Smooth muscle cell of the umbilical artery (primary cell): ENCODE measurements at places on chromosomes 5 and 9. TPM values are rescaled to one million over a fixed set of nuclear protein-coding genes. Genes with fewer than 3 reads are reported as not detected.

C1QTNF3 gene
- 0.30 and 0.60 TPM in 2 replicates for total RNA-seq

ANKRD20A1 gene
- not detected in 2 replicates for total RNA-seq

OBP2B gene
- total RNA-seq: not detected in 2 replicates

HAPLN1 gene
- 0.89 and 24.8 TPM in 2 replicates for total RNA-seq

CCDC171 gene
- 2.4 and 2.7 TPM in 2 replicates for total RNA-seq

ELOVL7 gene
- 0.09 TPM in 1 of 2 replicates, not detected in the other for total RNA-seq

PHYHD1 gene
- 2.1 and 3.4 TPM in 2 replicates for total RNA-seq

TAF11L13 gene
- not detected in 2 replicates for total RNA-seq

SLC34A3 gene
- total RNA-seq: under 0.01 TPM in 1 of 2 replicates, not detected in the other

DCAF12 gene
- total RNA-seq: 9.8 and 12.6 TPM in 2 replicates

GABRA6 gene
- total RNA-seq: not detected in 2 replicates

PRDM9 gene
- not detected in 2 replicates for total RNA-seq

RASGEF1C gene
- total RNA-seq: not detected in 2 replicates

DAPK1 gene
- 10.9 and 12.5 TPM in 2 replicates for total RNA-seq

NR5A1 gene
- not detected in 2 replicates for total RNA-seq

TRPM3 gene
- total RNA-seq: under 0.01 and 0.37 TPM in 2 replicates

EIF4E1B gene
- not detected in 2 replicates for total RNA-seq

TAF11L11 gene
- not detected in 2 replicates for total RNA-seq

STRBP gene
- 3.3 and 4.3 TPM in 2 replicates for total RNA-seq

RLN1 gene
- not detected in 2 replicates for total RNA-seq

ESM1 gene
- total RNA-seq: 6.5 and 106 TPM in 2 replicates

SERINC5 gene
- total RNA-seq: 9.5 and 15.0 TPM in 2 replicates

TMEFF1 gene
- 5.3 and 6.1 TPM in 2 replicates for total RNA-seq

INIP gene
- 19.3 and 24.0 TPM in 2 replicates for total RNA-seq

PDLIM4 gene
- 95.6 and 133 TPM in 2 replicates for total RNA-seq

PCDHA10 gene
- 0.23 and 0.59 TPM in 2 replicates for total RNA-seq

ABCA1 gene
- total RNA-seq: 198 and 229 TPM in 2 replicates

CDC25C gene
- 0.30 and 2.4 TPM in 2 replicates for total RNA-seq

CTXN3 gene
- not detected in 2 replicates for total RNA-seq

MVB12B gene
- total RNA-seq: 5.3 and 6.0 TPM in 2 replicates

SLC2A8 gene
- total RNA-seq: 3.6 and 4.4 TPM in 2 replicates

PRSS3 gene
- 2.1 and 3.2 TPM in 2 replicates for total RNA-seq

CYLC2 gene
- not detected in 2 replicates for total RNA-seq

CDO1 gene
- total RNA-seq: 0.59 and 1.7 TPM in 2 replicates

ZFYVE16 gene
- 31.8 and 37.9 TPM in 2 replicates for total RNA-seq

LHX2 gene
- not detected in 2 replicates for total RNA-seq

IFNK gene
- not detected in 2 replicates for total RNA-seq

MCTP1 gene
- total RNA-seq: 13.7 and 17.3 TPM in 2 replicates

CDKN2B-AS1 gene
- 4.2 and 6.5 TPM in 2 replicates for total RNA-seq

CCL28 gene
- total RNA-seq: 0.59 and 1.5 TPM in 2 replicates

RORB gene
- total RNA-seq: under 0.01 and 0.09 TPM in 2 replicates

PCDHGA1 gene
- 0.69 and 0.89 TPM in 2 replicates for total RNA-seq

PTGS1 gene
- 2.6 and 4.5 TPM in 2 replicates for total RNA-seq

CMYA5 gene
- total RNA-seq: under 0.01 and 0.28 TPM in 2 replicates

FST gene
- total RNA-seq: 12.9 and 16.6 TPM in 2 replicates

SYK gene
- total RNA-seq: not detected in 2 replicates

DMRT3 gene
- total RNA-seq: not detected in 2 replicates

SHROOM1 gene
- 1.8 and 2.1 TPM in 2 replicates for total RNA-seq
